ENCODE measurements at places on chromosomes 13 and 19.

DNA sequence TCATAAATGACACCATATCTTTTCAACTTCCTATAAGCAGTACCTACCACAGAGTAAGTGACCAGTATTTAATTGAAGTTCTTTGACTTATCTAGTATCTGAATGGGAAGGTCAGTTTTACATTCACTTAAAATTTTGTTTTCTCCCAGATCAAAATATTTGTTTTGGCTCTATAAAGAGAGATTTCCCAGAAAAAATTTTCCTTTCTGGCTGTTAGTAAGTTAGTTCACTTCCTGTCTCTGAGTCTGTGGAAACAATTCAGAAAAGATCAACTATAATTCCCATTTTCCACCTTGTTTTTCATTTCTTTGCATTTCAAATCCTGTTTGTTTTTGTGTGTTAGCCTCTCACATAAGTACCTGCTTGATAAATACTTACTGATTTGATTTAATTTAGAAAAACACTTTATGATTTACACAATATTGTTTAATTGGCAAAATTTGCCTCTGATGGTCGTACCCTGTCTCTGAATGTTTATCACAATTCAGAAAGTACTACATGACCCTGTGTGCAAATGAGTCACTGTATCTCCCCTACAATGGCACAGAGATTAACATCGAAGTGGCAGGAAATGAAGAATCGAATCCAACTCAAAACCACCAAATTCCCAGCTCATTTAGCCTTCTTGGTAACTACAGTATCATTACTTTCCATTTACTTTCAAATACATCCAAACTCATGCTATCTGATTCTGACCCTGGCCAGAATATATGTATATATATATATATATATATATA, 15.4 kb upstream of the MED4 start:
- DNase-seq = no peak

- no peak for DNase-seq
Observed at GRCh38 chr19:7540761-7541474, 5.4 kb downstream of the PNPLA6 start.

DNA sequence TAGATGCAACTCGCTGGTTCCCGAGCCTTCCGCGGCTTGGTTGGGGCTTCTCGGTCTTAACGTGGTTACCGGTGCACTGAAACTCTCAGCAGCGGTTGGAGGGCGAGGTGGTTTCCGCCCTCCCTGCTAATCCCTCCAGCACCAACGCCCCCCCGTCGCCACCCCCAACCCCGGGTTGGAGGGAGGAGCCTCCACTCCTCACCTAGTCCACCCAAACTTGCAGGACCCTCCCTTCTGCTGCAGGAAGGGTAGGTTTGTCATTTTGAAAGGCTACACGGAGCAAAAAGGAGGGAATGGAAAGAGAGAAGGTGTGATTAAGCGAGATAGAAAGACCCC, 465.0 kb downstream of the ITGBL1 start:
- no peak for DNase-seq

DNA sequence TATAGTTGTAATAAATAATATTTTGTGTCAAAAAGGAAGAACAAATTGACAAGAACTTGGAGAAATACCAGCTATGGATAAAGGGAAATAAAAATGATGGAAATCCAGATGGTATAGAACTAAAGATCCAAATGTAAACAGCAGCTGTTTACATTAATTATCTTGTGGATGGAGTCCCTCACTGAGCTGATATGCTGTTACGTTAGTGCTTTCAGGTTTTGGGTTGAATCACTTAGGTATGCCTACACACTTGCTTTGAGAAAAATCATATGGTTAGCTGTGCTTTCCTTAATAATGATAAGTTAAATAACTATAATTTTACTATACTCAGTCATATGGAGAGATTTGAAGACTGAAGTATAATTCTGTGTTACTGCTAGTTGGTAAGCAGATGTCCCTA, 27.7 kb downstream of the WASF3 start:
- DNase-seq = no peak

DNA sequence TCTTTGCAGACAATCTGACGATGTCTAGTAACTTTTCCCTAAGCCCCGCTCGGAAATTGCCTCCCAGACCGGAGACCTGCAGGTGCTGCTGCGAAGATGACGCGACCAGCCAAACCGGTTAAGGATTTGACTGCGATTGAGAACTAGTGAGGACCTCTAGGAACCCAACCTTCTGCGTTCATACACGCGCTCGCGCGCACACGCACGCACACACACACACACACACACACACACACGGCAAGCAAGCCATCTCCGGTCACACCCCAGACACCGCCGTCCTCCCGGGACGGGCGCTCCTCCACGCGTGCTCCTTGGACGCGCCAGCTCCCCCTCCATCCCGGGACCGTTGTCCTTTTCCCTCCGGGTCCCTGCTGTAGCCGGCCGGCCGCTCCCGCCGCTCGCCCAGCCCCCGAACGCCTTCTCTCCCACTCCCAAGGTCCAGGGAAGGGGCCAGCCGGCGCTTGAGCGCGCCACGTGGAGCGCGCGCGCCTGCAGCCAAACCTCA, 1.2 kb downstream of the TBC1D4 start:
- no peak for DNase-seq

DNA sequence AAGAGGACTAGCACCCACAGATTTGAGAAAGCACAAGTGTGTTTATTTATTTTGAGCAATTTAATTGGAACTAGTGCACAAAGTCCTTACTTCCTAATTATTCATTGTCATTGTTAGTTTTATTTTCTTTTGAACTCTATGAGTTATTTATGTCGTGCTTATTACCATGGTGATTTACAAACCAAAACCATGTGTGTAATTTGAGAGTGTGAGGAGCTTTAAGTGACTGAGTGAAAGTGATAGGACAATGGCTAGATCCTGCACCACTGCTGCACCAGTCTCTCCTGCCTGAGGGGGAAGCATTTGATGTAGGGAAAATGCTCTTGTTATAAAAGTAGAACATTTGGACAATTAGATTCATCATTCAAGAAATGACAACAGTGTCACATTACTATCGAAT, 172.3 kb upstream of the KLF12 start:
- DNase-seq = no peak

DNA sequence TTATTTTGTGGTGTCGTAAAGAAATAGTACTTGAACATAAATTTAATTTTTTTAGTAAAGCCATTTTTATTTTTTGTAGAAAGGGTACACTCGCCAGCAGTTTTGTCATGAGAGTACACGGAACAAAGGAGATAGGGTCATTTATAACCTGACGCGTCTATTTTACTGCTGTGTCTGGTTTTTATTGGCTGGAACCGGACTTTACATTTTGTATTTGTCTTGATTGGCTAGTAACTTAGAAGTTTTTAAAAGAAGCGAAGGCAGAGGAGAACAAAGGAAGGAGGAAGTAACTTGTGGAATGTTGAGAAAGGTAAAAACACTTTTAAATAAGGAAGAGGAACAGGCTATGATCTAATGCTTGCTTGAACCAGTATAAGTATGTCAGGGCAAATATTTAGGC, 43.5 kb downstream of the TRPM4 start:
- no peak for DNase-seq

- DNase-seq = no peak
Observed at GRCh38 chr13:45119469-45119990, 780 bp upstream of the GTF2F2 start.

DNA sequence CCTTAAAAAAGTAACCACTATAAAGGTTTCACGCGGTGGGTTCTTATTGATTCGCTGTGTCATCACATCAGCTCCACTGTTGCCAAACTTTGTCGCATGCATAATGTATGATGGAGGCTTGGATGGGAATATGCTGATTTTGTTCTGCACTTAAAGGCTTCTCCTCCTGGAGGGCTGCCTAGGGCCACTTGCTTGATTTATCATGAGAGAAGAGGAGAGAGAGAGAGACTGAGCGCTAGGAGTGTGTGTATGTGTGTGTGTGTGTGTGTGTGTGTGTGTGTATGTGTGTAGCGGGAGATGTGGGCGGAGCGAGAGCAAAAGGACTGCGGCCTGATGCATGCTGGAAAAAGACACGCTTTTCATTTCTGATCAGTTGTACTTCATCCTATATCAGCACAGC, 30.6 kb downstream of the FGF9 start:
- DNase-seq = no peak

DNA sequence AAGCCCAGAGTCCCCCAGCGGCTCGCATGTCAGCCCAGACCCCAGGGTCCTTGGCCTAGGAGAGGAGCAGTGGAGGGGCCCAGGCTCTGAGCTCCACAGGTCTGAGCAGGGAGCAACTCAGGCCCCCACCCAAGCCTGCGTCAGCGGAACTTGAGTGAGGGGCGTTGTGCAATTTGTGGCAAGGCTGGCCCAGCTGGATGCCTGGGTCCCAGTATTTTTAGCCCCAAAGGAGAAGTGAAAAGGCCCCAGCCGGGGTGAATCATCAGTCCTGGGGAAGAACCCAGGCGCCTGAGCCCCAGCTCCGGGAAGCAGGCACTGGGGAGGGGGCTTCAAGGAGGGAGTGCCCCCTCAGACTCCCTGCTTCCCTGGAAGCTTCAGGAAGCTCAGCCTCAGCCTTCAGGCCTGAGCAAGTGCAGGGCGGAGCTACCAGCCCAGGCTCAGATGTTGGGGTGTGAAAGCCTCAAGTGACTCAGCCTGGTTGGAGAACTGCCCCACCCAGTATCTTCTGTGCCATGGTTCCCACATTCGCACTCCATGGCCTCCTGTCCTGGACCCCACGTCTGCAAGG, 7.2 kb downstream of the MED29 start:
- DNase-seq = no peak

- no peak for DNase-seq
Observed at GRCh38 chr19:51462681-51463080, 4.4 kb upstream of the SIGLEC8 start.

- DNase-seq = no peak
Observed at GRCh38 chr19:4594201-4594600, 34.7 kb upstream of the SEMA6B start.

- DNase-seq = no peak
Observed at GRCh38 chr13:45051315-45051714, 62.0 kb downstream of the GPALPP1 start.

DNA sequence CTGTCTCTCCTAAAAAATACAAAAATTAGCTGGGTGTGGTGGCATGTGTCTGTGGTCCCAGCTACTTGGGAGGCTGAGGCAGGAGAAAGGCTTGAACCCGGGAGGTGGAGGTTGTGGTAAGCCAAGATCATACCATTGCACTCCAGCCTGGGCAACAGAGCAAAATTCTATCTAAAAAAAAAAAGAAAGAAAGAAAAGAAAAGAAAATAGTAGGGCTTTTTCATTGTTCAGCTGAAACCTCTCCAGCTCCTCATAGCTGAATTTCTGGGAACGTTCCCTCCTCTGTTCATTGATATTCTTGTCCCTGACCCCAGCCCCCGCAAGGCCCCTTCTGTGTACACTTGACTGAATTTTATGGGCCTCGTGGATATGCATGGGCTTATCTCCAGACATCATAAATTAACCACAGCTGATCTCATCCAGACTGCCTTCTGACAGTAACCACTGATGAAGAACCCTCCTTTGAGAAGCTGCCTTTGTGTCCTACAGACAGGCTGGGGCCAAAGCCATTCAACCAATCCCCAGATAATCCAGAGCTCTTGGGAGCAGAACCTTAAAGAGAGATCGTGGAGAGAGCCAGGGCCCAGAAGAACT, at the start of gene ELSPBP1:
Gene ELSPBP1, plus strand, starts transcription at position 424 of the 594 bp plus-strand sequence. CDS start 14,036 bp downstream, outside the sequence.
- DNase-seq = no peak

DNA sequence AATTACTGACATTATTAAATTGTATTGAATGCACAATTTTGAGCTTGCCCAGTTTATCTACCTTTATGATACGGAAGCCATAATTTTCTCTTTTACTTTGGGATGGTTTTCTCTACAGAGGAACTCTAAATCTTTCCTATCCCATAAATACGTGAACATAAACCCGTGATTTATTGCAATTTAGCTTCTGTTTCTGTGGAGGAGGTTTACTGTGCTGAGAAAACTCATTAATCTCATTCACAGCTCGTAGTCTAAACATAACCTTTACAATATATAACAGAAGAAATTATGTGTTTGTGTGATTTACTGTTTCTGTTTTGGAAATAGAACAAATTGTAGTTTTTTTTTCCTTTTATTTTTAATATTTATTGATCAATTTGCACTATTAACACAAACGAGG, 207.1 kb upstream of the PCDH9 start:
- no peak for DNase-seq

GRCh38 chr19:34994643-34995541, 5.2 kb upstream of the GRAMD1A start:
- DNase-seq = no peak

GRCh38 chr19:2260341-2260805, 4.2 kb upstream of the JSRP1 start:
- DNase-seq = no peak

- DNase-seq = no peak
Observed at GRCh38 chr19:49415810-49416200, 7.4 kb downstream of the PTH2 start.

- DNase-seq = no peak
Observed at GRCh38 chr13:72823724-72824123, 41.8 kb downstream of the PIBF1 start.

DNA sequence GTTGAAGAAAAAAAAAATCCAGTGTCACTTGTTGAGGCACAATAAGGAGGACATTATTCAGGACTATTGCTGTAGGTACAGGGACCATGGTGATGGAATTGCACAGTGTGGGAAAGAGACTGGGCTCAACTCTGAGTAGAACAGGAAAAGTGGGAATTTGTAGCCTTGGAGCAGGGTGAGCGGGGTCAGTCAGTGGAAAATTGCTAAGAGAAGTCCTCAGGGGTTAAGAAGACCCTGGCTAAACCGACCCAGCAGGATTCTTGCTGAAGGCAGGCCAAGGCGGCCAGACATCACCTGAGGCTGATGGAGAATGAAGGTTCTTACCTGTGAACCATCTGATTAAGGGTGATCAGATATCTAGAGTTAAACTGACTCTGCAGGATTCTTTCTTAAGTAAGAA, 12.5 kb downstream of the LAIR2 start:
- no peak for DNase-seq

- no peak for DNase-seq
Observed at GRCh38 chr19:38213911-38214625, 10.0 kb downstream of the DPF1 start.

DNA sequence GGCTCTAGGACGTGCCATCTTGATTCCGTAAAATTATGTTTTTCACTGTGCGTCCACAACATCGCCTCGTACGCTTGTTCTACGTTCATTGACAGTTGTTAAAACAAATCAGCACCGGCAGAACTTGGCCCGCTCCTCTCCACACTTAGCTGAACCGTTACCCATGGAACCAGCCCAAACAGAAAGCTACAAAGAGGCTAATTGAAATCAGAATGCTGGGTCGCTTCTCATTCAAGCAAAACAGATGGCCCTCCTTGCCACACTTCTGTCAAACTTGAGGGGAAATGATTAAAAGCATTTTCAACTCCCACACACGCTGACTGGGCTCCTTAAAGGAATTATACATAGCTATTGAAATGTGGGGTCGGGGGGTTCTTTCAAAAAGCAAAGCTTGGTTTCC, 71.6 kb downstream of the TM9SF2 start:
- DNase-seq = no peak

DNA sequence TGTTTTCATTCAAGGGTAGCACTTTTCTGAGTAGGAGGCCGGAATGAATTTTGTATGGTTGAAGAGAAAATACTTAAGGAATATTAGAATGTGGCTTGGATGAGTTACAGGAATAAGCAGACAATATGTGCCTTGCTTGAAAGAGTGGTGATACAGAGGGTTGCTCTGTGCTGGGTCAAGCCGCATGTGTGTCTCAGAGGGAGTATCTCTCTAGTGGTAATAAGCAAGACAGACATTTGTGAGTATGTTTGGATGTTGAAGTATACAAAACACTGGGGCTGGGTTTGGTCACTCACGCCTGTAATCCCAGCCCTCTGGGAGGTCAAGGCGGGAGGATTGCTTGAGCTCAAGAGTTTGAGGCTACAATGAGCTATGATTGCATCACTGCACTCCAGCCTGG, 103.9 kb downstream of the LMO7 start:
- no peak for DNase-seq

GRCh38 chr19:13063461-13064091, 39.1 kb downstream of the LYL1 start:
- no peak for DNase-seq
